ENCODE measurements at places on chromosomes 6 and 20.

DNA sequence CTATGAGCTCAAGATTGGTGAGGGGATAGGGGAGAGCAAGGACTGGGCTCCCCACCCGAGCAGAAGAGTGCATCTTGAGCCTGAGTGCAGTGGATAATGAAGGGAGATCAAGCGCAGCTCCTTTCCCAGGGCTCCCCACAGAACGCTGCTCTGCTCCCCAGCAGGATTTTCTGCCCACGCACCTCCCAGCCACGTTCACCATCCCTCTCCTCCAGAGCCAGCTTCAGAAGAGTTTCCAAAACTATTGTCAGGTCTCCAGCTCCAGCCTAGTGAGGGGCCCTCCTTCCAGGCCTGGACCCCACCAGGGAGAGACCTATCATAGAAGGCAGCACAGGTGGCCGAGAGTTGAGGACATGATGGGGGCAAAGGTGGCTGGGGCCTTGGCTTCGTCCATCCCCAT, 34.5 kb downstream of the FOXP4 start:
- DNase-seq: no peak

GRCh38 chr6:75094614-75095200, 111.1 kb downstream of the COL12A1 start:
- DNase-seq: no peak

DNA sequence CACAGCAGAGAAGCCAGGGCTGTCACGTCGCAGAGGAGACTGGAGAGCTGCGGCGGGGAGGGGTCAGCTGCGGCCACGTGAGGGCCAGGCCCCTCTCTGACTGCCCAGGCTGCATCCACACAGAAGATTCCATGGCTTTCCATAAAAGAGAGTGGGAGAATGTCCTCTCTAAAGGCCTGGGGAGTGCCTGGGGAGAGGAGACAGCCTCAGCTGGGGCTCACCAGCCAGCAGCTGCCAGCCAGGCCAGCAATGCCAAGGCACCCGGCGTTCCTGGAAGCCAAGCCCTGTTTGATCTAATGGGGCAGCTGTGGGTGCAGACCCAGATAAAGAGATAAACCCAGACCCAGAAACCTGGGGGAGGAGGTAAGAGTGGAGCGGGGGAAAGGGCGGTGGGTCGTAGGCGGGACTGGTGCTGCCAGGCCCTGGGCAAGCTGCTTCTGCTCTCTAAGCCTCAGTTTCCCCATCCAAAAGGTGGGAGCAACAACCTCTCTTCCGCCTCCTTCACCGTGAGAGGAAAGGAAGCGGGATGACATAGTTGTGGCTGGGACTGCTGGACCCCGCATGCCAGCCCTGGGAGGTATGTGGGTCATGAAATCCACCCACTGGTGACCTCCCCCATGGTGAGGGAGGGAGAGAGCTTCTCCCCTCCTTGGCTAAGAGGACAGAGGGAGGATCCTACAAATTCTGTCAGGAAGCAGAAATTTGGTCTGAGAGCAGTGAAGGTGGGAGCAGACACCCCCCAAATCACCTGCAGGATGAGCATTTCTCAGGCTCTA, 3.1 kb upstream of the OSBPL2 start:
- DNase-seq: no peak

- no peak for DNase-seq
Observed at GRCh38 chr6:154561750-154562149, 51.3 kb upstream of the CNKSR3 start.

GRCh38 chr6:53325785-53326184, 23.0 kb downstream of the ELOVL5 start:
- no peak for DNase-seq

DNA sequence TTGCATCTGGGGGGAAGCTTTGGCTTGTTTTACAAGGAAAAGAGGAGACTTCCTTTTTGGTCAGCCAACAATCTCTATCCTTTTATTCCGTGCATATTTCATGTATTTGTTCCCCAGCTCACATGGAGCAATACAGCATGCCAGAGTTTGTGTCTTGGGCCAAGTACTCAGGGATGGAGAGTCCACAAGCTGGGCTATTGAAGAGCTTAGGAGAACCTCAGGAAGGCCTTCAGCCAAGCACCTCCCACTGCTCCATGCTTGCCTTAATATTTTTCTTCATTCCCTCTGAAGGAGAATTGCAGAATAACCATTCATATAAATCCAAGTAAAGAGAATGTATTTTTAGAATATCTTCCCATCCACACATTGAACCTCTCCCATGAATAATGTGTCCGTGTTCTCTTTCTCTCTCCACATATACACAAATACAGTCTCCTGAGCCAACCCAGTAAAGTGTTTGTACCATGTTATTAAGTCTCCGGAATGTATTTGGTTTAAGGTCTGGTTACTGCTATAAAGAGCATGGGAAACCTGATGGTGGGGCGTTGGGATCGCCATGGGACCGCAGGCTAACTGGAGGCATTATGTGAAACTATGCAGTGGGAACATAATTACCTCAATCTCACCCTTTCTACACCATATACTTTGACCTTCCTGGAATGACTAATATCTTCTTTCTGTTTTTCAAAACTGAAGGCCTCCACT, 3.0 kb downstream of the LAMA4 start:
- no peak for DNase-seq

- DNase-seq: no peak
Observed at GRCh38 chr6:82045965-82046756, 201.4 kb downstream of the IBTK start.

GRCh38 chr6:72425003-72425681, 196.7 kb upstream of the KCNQ5 start:
- DNase-seq: no peak

DNA sequence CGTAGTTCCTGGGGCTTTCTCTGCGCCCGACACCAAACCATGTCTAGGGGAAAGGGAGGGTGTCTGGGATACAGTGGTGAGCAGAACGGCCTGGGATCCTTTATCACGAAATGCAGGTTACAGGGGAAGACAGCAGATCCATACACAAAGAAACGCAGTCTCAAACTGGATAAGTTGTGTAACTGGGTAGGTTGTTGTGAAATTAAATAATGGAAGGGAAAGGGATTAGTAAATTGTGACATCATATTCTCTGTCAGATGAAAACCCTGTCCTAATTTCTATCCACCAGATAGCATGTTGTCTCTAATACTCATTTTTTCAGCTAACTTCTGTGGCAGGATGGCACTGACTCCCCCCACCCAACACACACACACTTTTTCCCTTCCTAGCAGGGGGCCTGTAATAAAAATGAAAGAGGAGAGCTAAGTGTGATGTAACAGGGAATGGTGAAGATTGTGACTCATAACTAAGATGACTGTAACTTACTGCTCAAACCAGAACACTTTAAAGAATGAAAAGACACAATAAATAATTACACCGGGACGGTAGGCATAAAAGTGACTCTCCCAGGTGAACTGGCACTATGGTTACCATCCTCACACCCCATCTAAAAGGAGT, 769 bp upstream of the TRPC4AP start:
- no peak for DNase-seq

GRCh38 chr6:42503894-42504293, 52.2 kb upstream of the TRERF1 start:
- peak; percentile 36 for DNase-seq

- DNase-seq: peak; percentile 32
Observed at GRCh38 chr20:59948828-59949720, 8.9 kb downstream of the FAM217B start.

- DNase-seq: no peak
Observed at GRCh38 chr6:167475947-167476346, 151.1 kb downstream of the TTLL2 start.

Data from GM13976 (cell line).